Stimulated activated CD4-positive, alpha-beta T cell treated with anti-CD3 and anti-CD28 coated beads, TNF-alpha, amount 100 ng/mL, for 24 hours (primary cell): ENCODE measurements at places on chromosomes 2 and 18.

GRCh38 chr2:143152637-143153036 is 23.4 kb downstream of the ARHGAP15 start:
- no peak for DNase-seq

- no peak for DNase-seq
Observed at GRCh38 chr18:55246278-55246677, 287.0 kb upstream of the CCDC68 start.

GRCh38 chr2:149566652-149567051 is 20.9 kb downstream of the MMADHC start:
- DNase-seq: no peak

DNA sequence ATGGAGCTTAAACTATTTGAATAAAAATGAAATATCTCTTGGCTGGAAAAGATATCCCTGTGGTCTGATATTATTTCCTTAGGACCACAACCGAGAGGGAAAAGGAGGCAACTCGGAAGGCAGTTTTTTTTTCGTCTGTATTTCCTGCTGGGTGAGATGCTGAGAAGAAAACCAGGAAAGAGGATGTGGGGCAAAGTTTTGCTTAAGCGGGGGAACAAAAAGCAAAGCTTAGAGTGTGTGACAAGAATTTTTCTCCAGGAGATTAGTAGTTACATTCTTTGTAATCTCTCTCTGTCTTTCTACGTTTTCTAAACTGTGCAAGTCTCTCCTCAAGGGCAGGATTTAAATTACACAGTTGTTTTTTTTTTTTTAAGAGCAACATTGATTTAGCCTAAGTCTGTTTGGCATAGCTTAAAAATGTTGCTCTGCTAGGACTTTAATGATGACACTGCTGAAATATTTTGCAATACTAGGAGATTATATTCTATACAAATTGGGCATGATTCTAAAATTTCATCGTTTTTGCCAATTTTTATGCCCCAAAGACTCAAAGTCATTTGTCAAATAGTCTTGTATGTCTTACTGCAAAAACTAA is 258.5 kb downstream of the KCNS3 start:
- DNase-seq: no peak

DNA sequence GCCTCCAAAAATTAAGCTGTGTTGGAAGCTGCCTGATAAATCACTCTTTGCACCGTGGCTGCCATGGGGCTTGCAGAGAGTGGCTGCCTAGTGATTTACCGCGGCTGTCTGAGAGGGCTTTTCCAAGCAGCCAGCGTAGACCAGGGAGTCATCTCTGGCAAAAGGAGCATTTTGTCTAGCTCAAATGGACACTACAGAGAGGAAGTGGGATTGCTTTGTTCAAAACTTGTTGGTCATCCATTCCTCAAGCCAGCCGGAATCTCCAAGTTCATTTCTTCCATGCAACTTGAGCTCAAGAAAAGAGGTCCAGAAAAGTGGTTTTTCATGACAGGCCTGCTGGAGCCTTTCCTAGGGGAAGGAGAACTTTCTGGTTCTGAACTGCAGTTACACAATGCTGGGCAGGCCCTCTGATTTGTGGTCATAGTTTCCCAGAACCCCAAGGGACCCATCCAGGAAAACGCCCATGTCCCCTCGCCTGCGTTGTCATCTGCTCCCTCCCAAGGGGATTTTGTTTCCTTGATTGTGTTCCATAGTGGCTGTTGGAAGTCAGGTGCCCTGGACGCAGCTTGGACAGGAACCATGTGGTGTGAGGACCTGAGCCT is 108.1 kb downstream of the TRIB2 start:
- no peak for DNase-seq

- no peak for DNase-seq
Observed at GRCh38 chr2:99898336-99899048, 243.9 kb downstream of the AFF3 start.

DNA sequence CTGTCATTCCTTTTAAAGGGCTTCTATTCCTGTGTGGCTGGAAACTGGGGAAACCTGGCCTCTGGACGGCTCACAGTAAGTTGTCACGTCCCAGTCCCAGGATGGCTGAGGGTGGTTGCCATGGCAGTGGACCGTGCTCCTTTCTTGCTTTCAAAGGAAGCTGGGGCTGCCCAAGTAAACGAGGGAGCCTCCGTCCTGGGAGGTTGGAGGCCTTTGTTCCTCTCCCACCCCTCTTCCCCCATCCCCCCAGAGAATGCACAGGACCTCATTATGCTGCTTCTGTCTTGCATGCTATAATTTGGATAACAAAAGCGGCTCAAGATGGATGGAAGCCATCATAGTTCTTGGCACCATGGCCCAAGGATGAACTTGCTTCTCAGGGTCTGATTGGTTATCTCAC is 325.5 kb upstream of the HS6ST1 start:
- DNase-seq: no peak

DNA sequence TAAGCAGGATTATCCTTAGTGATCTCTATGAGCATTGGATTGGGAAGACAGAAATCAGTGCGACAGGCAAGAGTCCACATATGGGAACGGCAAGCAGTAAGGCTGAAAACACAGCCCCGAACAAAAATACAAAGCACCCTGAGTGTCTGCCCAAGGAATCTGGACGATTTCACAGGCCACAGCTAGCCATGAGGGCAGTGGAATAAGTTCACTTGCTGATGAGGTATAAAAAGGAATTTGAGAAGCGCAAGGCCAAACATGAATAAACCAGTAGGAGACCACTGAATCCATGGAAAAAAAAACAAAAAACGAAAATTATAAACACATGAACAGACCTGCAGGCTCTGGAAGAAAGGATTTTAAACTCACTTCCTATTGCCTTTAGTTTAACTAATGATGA is 24.3 kb downstream of the WDSUB1 start:
- DNase-seq: no peak

GRCh38 chr2:8566155-8566670 is 115.6 kb upstream of the ID2 start:
- DNase-seq: no peak

DNA sequence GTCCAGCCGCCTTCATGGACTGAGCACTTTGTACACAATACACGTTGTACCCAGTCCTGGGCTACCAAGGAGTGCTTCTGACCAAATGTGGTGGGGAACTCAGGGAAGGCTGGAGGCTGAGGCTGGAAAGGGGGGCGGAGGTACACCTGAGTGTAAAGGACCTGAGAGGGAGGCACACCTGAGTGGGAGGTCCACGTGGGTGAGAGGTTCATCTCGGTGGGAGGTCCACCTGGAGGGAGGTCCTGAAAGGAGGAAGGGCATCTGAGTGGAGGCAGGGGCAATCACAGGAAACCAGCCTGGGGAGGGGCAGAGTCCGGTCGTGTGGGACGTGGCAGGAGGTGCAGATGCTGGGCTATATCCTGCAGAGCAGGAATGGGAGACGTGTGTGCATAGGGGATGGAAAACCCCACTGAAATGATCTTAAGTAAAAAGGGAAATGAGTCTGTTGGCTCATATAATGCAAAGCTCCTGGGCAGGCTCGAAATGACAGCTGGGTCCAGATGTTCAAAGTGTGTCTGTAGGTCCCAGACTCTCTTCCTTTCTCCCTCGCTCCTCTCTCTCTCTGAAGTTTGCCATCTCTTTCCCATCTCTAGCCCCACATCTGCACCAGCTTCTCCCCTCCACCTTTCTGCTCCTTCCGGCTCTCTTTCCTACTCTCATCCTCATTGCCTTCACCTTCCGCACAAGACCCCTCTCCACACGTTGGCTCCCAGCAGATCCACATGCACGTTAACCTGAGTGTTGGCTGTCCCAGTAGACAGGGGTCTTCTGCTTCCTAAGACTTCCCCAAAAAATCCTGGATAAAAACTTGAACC is 137.7 kb downstream of the PXDN start:
- no peak for DNase-seq

- DNase-seq: no peak
Observed at GRCh38 chr2:235710933-235711332, 217.1 kb downstream of the AGAP1 start.

DNA sequence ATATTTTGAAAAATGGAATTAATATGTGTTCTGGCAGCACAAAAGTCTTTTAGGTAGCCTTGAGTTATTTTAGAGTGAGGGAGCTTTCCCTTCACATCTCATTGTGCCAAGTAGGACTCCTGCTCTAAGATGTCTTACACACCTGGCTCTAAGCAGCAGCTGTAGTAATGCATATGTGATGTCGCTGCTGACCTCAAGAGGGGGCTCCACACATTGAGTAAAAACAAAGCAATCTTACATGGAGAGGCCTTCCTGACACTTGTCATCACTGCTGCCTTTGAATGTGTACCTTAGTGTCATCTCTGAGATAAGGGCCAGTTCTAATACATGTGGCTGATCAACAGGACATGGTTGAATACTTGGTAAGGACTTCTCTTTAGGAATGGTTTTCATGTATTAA is 75.8 kb downstream of the ACTR3 start:
- no peak for DNase-seq

DNA sequence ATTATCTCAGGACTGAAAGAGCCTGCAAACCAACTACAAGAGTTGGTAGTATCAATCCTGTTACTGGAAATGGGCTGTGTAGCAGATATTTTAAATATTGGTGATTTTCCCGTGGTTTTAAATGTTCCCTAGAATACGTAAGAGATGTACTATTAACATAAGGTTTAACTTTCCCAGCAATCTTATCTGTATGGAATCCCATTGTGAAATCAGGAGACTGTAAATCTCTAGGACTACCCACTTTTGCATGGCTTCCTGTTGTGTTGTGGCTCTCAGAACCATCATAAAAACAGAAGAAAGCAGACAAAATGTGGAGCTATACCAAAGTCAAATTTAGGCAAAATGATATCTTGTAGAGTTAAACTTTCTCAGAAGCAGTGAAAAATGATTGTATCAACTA is 641.5 kb upstream of the SETBP1 start:
- DNase-seq: no peak

- no peak for DNase-seq
Observed at GRCh38 chr18:49227441-49228165, 232.8 kb downstream of the DYM start.

DNA sequence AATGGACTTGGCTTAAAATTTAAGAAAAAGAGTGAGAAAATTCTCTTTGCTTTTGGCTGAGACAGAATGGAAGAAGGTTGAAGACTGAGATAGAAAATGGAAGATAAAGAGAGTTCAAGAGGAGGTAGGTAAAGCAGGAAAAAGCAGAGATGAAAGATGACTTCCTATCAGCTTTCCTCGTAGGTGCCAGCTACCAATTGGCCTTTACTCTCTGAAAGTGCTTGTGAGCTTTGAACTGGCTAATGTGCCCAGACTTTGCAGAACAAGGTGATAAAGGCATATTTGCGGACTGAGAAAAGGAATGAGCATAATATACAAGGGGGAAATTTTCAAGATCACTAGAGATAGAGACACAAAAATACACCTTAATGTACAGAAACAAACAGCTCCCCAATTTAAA is 54.7 kb upstream of the UBE2E3 start:
- DNase-seq: no peak

DNA sequence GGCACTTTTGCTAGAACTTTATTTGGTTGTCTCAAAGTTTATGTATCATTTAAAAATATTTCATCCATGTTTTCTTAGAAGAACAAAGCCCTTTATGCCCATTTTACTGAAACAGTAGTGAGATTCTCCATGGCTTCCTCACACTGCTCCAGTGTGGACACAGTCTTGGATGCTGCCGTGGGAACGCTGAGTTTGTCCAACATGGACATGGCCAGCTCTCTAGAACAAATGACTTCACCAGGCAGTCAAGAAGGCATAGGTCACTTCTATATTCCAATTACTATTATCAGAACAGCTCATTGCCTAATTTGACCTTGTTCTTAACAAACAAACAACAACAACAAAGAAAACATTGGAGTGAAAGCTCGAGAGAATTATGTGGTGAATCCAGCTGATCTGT is 414.1 kb upstream of the ID2 start:
- DNase-seq: no peak

DNA sequence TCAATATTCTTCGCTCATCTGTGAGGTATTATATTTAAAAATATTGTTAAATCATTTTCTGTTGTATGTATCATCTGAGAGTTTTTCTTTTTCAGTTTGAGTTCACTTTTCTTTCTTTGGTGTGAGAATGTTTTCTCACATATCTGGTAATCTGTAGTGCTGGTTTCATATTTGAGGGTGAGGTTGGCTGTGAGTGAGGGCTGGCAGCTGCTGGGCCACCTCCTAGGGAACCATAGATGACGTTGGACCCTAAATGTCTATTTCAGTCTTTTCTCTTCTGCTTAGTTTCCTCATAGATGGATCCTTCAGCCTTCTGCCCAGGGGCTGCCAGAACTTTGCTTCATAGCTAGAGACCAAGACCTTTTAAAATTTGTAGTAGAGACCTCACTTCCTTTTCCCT is 33.5 kb downstream of the MGAT5 start:
- no peak for DNase-seq

- DNase-seq: no peak
Observed at GRCh38 chr18:77069482-77069881, 63.1 kb downstream of the MBP start.

GRCh38 chr2:239568601-239569000 is 167.8 kb upstream of the HDAC4 start:
- DNase-seq: no peak

DNA sequence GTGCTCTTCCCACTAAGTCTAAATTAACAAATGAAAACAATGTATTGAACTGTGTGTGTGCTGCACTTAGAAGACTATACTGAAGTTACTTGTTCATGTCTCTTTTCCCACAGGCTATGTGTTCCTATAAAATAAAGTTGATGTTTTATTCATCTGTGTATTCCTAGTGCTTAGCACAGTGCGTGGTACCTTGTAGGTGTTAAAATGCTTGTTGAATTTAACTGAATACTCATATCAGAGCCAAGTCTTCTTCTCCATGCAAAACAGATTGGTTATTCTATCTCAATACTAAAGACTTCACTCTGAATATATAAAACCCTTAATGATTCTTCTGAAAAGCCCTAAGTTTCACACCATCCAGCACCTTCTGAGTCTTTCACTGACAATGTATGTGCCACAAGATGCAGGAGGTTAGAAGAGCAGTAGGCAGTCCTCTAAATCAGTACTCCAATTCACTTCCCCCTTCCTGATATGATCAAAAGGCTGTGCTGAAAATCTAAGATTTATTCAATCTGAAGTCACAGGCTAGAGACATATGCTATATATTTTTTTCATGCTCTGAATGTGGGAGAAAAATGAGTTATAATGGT is 231.7 kb upstream of the CCDC150 start:
- no peak for DNase-seq

GRCh38 chr2:76711490-76711889 is 810.7 kb downstream of the LRRTM4 start:
- DNase-seq: no peak

DNA sequence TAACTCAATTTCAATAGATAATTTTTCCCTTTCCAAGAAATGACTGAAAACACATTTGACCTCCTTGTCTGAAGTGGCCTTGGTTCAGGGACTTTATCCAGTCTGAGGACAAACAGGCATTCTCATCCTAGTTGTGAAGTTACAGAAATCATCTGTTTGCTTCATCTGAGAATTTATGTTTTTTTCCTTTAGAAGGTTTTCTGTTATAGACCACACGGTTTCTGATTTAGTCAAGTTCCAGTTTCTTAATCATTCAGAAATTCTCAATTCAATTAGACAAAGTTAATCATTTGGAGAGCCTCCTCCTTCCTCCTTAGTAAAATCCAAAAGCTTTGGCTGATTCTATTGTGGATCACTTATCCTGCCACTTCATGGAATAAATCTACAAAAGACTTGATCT is 60.9 kb downstream of the ICOS start:
- DNase-seq: no peak

- DNase-seq: no peak
Observed at GRCh38 chr2:709138-709765, 32.0 kb upstream of the TMEM18 start.
